ENCODE measurements at places on chromosomes 6 and 20. TPM values are rescaled to one million over a fixed set of nuclear protein-coding genes. Genes with fewer than 3 reads are reported as not detected.

TAF4 gene
- polyA plus RNA-seq: 16.2 TPM

DNA sequence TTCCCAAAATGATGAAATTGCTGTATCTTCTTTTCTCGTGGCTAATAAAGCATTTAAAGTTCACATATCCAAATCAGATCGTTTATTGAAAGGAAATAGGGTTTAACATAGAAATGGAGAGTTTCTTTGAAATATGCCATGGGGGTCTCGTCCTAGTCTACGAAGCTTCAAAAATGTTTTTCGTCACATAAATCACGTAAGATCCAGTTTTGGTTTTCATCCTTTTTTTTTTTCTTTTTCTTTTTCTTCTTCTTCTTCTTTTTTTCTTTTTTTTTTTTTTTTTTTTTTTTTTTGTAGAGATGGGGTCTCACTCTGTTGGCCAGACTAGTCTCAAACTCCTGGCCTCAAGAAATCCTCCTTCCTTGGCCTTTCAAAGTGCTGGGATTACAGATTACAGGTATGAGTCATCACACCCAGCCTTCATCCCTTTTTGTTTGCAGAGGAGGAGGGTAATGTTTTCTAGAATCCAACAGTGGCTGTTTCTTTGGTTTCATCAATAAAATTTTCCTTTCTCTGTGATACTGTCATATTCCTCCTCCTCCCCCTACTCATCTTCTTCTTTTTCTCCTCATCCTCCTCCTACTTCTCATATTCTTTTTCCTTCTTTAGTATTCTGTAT lies 94.7 kb upstream of the LOC128125822 start:
- no peaks in the 10 kb centered on the region for H3K36me3 ChIP-seq
- H3K27ac ChIP-seq: no peak overlapping the region
- no peak for DNase-seq
- H3K4me1 ChIP-seq: no peaks in the 10 kb centered on the region
- no peak overlapping the region for H3K4me3 ChIP-seq

LAMA5 gene
- 71.8 TPM for polyA plus RNA-seq

DOK5 gene
- polyA plus RNA-seq: 23.0 TPM

DNA sequence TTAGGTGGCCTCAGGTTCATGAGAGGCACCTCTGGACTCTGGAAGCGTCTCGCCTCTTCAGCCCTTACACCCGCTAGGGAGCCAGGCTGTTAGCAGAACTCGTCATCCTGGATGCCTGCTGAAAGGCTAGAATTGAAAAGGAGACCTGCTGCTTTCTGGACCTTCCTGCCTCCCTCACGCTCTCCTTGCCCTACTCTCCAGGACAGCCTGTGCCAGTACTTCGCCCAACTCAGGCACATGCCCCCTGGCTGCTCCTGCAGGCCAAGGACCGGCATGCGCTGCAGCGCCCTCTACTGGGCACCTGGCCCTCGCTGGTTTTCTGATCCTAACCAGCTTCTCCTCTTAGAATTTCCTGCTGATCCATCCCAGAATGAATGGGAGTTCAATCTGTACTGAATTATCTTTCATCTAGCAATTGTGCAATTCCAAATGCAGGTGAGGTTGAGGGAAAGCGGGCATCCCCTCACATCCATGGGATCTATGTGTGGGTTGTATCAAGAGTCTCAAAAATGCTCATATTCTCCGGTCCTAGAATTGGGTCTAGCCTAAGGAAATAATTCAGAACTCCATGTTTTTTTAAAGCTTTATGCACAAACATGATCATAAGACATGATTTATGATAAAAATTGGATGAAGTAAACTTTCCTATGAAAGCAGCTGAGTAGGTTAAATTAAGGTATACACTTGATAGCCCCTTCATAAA lies 78.0 kb downstream of the PTPN1 start:
- H3K27me3 ChIP-seq: no peaks in the 10 kb centered on the region
- H3K36me3 ChIP-seq: peaks cover 48% of the 10 kb centered on the region
- H3K4me3 ChIP-seq: no peak overlapping the region
- no peak overlapping the region for H3K27ac ChIP-seq
- peaks cover 7% of the 10 kb centered on the region for H3K4me1 ChIP-seq

- no peak overlapping the region for H3K4me3 ChIP-seq
- H3K27me3 ChIP-seq: no peaks in the 10 kb centered on the region
These were observed 69.3 kb downstream of the FAM229B start for GRCh38 chr6:112156668-112157067.

- H3K27me3 ChIP-seq: peaks cover 7% of the 10 kb centered on the region
- H3K27ac ChIP-seq: no peak overlapping the region
- H3K4me1 ChIP-seq: no peaks in the 10 kb centered on the region
- no peak overlapping the region for H3K4me3 ChIP-seq
- no peaks in the 10 kb centered on the region for H3K36me3 ChIP-seq
These were observed 325.9 kb downstream of the TAF4 start for GRCh38 chr20:61739832-61740118.

DNA sequence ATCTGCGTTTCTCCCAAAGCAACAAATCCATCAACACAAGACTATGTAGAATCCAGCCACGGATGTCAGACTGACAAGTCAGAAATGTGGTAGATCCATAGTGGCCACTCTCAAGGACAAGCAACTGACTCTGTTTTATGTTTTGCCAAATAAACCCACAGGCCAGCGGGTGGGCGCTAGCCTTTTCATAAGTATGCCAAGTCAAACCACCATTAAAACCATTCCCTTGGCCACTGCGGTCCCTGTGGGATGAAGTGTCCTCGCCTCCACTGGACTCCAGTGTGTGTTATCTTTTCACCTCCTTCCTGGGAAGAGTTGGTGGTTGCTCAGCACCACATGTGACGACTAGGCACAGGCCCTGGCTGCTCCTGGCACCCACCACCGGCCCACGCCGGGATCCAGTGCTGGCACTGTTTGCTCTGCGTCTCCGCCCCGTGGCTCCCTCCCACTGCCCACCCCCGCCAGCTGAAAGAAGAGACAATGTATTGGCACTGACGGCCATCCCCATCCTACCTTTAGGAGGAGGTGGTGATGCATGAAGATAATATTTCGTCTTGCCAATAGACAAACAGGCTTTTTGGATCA lies 103.4 kb downstream of the FOXC1 start:
- no peaks in the 10 kb centered on the region for H3K36me3 ChIP-seq
- no peaks in the 10 kb centered on the region for H3K4me1 ChIP-seq
- no peak overlapping the region for H3K27ac ChIP-seq
- DNase-seq: no peak
- H3K27me3 ChIP-seq: no peaks in the 10 kb centered on the region

KHDC1 gene
- polyA plus RNA-seq: 5.1 TPM

- peak overlapping the region; percentile 32 for H3K27ac ChIP-seq
- no peaks in the 10 kb centered on the region for H3K36me3 ChIP-seq
- no peak overlapping the region for H3K4me3 ChIP-seq
- peaks cover 18% of the 10 kb centered on the region for H3K4me1 ChIP-seq
These were observed 2.8 kb upstream of the RNASET2 start for GRCh38 chr6:166958926-166959861.

KCNS1 gene
- 0.12 TPM for polyA plus RNA-seq

SLC35D3 gene
- polyA plus RNA-seq: not detected

- no peak overlapping the region for H3K4me3 ChIP-seq
- H3K36me3 ChIP-seq: no peaks in the 10 kb centered on the region
- peak overlapping the region; percentile 35 for H3K27ac ChIP-seq
- no peaks in the 10 kb centered on the region for H3K27me3 ChIP-seq
These were observed 37.4 kb downstream of the VEGFA start for GRCh38 chr6:43807228-43808061.

GRCh38 chr6:38909015-38909730 lies 139.4 kb upstream of the GLP1R start:
- peak; percentile 59 for DNase-seq
- peak overlapping the region; percentile 52 for H3K27ac ChIP-seq
- no peaks in the 10 kb centered on the region for H3K36me3 ChIP-seq

Measured in muscle of leg (tissue), 16 donors.